ENCODE measurements at places on chromosomes 5 and 9. TPM values are rescaled to one million over a fixed set of nuclear protein-coding genes. Genes with fewer than 3 reads are reported as not detected.
A peak's percentile ranks its signal among the peaks of the same experiment; 100 is the strongest.

GRCh38 chr5:10632110-10632761, 68.4 kb downstream of the ANKRD33B start:
- H3K36me3 ChIP-seq: no peaks in the 10 kb centered on the region
- H3K4me3 ChIP-seq: no peak overlapping the region
- H3K27me3 ChIP-seq: no peaks in the 10 kb centered on the region

- DNase-seq: no peak
- no peak overlapping the region for H3K4me3 ChIP-seq
- H3K4me1 ChIP-seq: no peaks in the 10 kb centered on the region
- H3K27me3 ChIP-seq: no peaks in the 10 kb centered on the region
- no peak overlapping the region for H3K27ac ChIP-seq
- H3K36me3 ChIP-seq: no peaks in the 10 kb centered on the region
These were observed 40.0 kb upstream of the MYO10 start for GRCh38 chr5:16975950-16976624.

- H3K27ac ChIP-seq: no peak overlapping the region
- no peaks in the 10 kb centered on the region for H3K27me3 ChIP-seq
- no peak for DNase-seq
- H3K4me3 ChIP-seq: no peak overlapping the region
- H3K36me3 ChIP-seq: no peaks in the 10 kb centered on the region
- peaks cover 4% of the 10 kb centered on the region for H3K4me1 ChIP-seq
These were observed 6.8 kb upstream of the RECK start for GRCh38 chr9:36029765-36030528.

DNA sequence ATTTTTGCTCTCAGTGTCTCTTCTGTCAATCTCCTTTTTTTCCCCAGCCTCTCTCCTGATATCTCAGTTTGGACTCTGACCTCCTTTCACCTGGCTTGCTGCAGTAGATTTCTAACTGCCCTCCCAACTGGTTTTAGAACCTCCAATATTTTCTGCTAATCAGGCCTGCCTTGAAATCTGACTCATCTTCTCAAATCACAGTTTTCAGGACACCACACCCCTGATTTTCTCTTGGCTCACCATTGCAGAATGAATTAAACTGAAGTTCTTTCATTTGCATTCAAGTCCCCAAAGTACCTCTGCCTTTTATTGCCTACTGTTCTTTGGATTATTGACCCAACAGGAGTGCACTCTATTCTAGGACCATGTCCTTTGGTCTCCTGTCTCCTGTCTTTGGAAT, 310.4 kb upstream of the TRPC7 start:
- no peaks in the 10 kb centered on the region for H3K36me3 ChIP-seq
- no peak overlapping the region for H3K4me3 ChIP-seq
- H3K27me3 ChIP-seq: no peaks in the 10 kb centered on the region
- no peaks in the 10 kb centered on the region for H3K4me1 ChIP-seq

- H3K36me3 ChIP-seq: peaks cover 65% of the 10 kb centered on the region
- H3K4me3 ChIP-seq: no peak overlapping the region
- H3K27ac ChIP-seq: peak overlapping the region; percentile 76
- DNase-seq: no peak
- H3K27me3 ChIP-seq: no peaks in the 10 kb centered on the region
These were observed 59.8 kb upstream of the GOLPH3 start for GRCh38 chr5:32233696-32234447.

DNA sequence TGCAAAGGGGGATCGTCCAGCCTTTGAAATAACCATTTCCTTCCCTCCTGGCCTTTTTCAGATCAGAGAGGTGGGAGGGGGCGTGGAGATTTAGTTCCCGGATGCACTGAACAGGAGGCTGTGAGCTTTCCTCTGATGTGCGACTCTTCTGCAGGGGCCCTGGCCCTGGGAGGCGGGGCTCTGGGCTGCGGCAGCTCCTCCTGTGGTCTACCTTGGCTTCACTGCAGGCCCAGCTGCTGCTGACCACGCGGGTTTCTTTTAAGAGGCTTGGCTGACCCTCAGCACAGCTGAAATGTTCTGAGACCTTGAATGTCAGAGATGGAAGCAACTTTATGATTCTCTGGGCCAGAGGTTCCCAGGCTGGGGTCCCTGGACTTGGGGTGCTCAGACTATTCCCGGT, 27.0 kb upstream of the COL15A1 start:
- H3K27me3 ChIP-seq: no peaks in the 10 kb centered on the region
- peak; percentile 88 for DNase-seq
- H3K36me3 ChIP-seq: no peaks in the 10 kb centered on the region
- H3K4me3 ChIP-seq: no peak overlapping the region
- H3K27ac ChIP-seq: peak overlapping the region; percentile 41

GRCh38 chr5:62115014-62115413, 191.0 kb upstream of the KIF2A start:
- no peak for DNase-seq
- no peak overlapping the region for H3K27ac ChIP-seq
- H3K36me3 ChIP-seq: no peaks in the 10 kb centered on the region
- no peak overlapping the region for H3K4me3 ChIP-seq

The SLC27A6 gene
- 0.67 TPM for polyA plus RNA-seq

The F12 gene
- 8.1 TPM for polyA plus RNA-seq

The IRX1 gene
- not detected for polyA plus RNA-seq

DNA sequence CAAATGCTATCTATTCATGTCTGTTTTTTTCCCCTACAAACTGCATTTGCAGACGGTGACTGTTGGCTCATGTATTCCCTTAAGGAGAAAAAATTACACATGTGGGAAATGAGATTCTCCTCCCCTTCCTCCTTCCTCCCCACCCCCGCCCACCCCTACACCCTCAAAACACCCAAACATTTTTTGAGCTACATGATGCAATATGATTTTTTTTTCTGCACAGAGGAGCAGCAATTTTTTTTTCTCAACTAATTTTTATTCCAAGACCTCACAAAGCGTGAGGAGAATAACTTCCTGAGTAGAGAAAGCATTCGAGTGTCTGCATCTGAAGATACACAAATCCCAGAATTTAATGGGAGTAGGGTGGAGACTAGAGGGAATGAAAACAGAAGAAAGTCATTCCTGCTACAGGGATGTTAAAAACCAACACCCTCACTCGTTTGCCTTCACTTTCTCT, 118.1 kb downstream of the PRDM6 start:
- H3K27ac ChIP-seq: peak overlapping the region; percentile 60
- DNase-seq: no peak
- peaks cover 47% of the 10 kb centered on the region for H3K4me1 ChIP-seq
- no peaks in the 10 kb centered on the region for H3K27me3 ChIP-seq
- H3K36me3 ChIP-seq: no peaks in the 10 kb centered on the region

The SVEP1 gene
- polyA plus RNA-seq: 0.23 TPM

GRCh38 chr9:90974643-90975245, 173.1 kb downstream of the SYK start:
- no peaks in the 10 kb centered on the region for H3K4me1 ChIP-seq
- H3K27me3 ChIP-seq: no peaks in the 10 kb centered on the region
- H3K27ac ChIP-seq: no peak overlapping the region
- H3K36me3 ChIP-seq: no peaks in the 10 kb centered on the region
- DNase-seq: no peak

The FPGS gene
- polyA plus RNA-seq: 16.8 TPM

GRCh38 chr9:130535818-130536521, 43.4 kb upstream of the FUBP3 start:
- peak overlapping the region; percentile 9 for H3K4me3 ChIP-seq
- H3K27ac ChIP-seq: no peak overlapping the region
- peaks cover 6% of the 10 kb centered on the region for H3K27me3 ChIP-seq
- no peak for DNase-seq
- H3K4me1 ChIP-seq: peaks cover 8% of the 10 kb centered on the region

GRCh38 chr5:95410279-95410678, 19.1 kb downstream of the FAM81B start:
- H3K27ac ChIP-seq: no peak overlapping the region
- H3K36me3 ChIP-seq: no peaks in the 10 kb centered on the region
- no peak overlapping the region for H3K4me3 ChIP-seq

- H3K27ac ChIP-seq: no peak overlapping the region
- H3K27me3 ChIP-seq: no peaks in the 10 kb centered on the region
- no peaks in the 10 kb centered on the region for H3K4me1 ChIP-seq
These were observed 22.6 kb upstream of the IQGAP2 start for GRCh38 chr5:76380346-76381066.

DNA sequence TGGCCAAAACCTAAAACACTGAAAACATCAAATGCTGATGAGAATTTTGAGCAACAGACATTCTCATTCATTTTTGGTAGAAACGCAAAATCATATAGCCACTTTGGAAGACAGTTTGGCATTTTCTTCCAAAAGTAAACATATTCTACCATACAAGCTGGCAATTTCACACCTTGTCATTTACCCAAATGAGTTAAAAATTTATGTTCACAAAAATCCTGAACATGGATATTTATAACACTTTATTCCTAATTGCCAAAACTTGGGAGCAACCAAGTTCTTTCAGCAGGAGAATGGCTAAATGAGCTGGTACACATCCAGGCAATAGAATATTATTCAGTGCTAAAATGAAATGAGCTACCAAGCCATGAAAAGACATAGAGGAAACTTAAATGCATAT, 1270.1 kb upstream of the ACO1 start:
- H3K4me3 ChIP-seq: no peak overlapping the region
- DNase-seq: no peak
- H3K4me1 ChIP-seq: no peaks in the 10 kb centered on the region
- no peaks in the 10 kb centered on the region for H3K36me3 ChIP-seq
- no peaks in the 10 kb centered on the region for H3K27me3 ChIP-seq

GRCh38 chr9:125784286-125785049, 37.3 kb downstream of the PBX3 start:
- H3K4me1 ChIP-seq: no peaks in the 10 kb centered on the region
- H3K27ac ChIP-seq: peak overlapping the region; percentile 5
- no peaks in the 10 kb centered on the region for H3K27me3 ChIP-seq

DNA sequence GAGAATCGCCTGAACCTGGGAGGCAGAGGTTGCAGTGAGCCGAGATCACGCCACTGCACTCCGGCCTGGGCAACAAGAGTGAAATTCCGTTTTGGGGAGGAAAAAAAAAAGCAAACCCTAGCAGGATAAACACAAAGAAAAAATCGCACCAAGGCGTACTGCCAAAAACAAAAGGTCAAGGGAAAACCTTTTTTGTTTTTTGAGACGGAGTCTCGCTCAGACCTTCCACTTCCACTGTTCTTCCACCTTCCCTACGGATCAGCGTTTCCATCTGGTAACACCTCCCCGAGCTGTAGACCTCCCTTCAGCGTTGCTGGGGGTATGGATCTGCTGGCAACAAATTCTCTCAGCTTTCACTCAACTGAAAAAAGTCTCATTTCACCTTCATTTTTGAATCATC, 20.1 kb upstream of the FCN2 start:
- H3K4me3 ChIP-seq: no peak overlapping the region
- no peaks in the 10 kb centered on the region for H3K27me3 ChIP-seq

DNA sequence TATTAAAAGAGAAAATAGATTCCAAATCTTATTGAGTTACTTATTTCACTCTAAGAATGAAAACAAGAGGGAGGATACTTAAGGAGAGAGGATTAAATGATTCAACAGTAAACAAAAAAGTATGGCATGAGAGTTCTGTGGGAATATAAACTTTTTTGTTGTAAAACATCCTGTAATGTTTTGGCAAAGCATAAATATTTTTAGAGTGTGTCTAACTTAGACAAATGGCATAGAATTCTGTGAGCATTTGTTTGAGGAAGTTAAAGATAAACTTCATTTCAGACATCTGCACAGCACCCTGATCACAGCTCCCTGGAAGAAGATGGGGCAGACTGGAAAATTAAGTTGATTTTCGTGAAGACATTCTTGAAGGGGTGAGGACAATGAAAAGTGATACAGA, 246.8 kb upstream of the HAPLN1 start:
- no peak overlapping the region for H3K4me3 ChIP-seq
- H3K36me3 ChIP-seq: no peaks in the 10 kb centered on the region
- no peaks in the 10 kb centered on the region for H3K4me1 ChIP-seq
- no peak overlapping the region for H3K27ac ChIP-seq
- H3K27me3 ChIP-seq: no peaks in the 10 kb centered on the region
- no peak for DNase-seq
